ENCODE measurements at places on chromosomes 11 and 22.

GRCh38 chr22:27783436-27784119 lies 18.0 kb downstream of the MN1 start:
- no peak for DNase-seq

DNA sequence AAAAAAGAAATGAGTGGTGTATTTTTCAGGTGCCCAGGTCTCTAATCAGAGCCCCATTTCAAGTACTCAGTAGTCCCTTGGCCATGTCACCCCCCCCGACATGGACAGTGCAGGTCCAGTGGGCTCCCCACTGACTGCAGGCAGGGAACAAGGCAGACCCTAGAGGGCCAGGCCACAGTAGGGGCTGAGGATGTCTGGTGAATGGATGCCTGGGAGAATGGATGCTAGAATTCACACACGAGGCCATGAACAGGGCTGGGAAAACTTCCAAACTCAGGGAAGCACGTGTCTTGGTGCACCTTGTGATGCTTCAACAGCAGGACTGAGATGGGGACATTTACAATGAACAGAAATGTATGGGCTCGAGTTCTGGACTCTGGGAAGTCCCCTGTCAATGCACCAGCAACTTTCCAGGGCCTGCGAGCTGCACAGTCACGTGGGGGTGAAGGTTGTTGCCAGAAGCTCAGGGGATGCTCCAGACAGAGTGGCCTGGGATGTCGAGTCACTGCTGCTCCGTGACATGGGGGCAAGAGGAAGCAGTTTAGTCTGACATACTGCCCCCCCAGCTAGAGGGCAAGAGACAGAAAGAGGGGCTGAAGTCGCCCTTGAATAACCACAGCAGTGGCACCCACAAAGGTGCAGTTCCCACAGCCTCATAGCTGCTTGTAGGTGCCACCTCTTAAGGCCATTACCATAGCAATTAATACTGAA lies 3.1 kb downstream of the APOBEC3G start:
- no peak for DNase-seq

DNA sequence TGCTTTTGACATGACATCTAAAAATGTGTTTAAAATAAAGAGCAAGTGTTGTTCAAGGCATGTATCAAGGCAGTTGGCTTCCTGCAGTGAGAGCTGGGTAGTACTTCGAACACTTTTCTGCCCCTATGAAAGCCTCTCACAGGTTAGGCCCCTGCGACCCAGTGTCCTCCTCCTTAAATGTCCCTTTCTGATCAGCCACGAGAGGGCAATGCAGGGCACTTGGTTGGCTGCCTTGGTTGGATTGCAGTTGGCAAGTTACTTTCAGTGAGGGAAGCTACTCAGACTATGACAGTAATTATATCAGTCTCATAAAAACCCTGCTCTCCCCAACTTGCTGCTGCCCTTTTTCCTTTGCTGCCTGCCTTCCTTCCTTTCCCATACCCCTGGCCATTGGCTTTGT lies 743.8 kb downstream of the NTM start:
- DNase-seq: no peak

GRCh38 chr11:93396316-93396715 lies 65.8 kb downstream of the DEUP1 start:
- no peak for DNase-seq

- DNase-seq: no peak
Observed at GRCh38 chr11:27904358-27905055, 203.4 kb downstream of the KIF18A start.

All from stimulated activated CD8-positive, alpha-beta memory T cell treated with anti-CD3 and anti-CD28 coated beads, Interleukin-7, amount 100 ng/mL, for 24 hours (primary cell).